ENCODE measurements at places on chromosomes 3 and 15.

DNA sequence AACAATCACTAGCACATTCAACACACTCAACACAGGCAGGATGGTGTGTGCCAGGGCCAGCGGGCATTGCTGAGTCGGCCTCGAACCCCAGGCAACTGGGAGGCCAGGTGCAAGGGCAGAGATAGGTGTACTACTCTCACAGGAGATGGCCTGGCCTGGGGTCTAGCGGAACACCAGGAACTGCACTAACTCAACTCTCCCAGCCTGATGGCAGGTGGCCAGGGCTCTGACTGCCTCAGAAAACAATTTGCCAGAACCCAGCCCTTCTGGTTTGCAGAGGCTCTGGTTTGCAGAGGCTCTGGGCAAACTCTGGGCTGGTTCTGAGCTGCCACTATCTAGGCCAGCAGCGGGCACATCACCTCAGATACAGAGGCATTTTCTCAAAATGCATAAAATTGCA lies 229.2 kb upstream of the CHRNA7 start:
- no peak for DNase-seq

DNA sequence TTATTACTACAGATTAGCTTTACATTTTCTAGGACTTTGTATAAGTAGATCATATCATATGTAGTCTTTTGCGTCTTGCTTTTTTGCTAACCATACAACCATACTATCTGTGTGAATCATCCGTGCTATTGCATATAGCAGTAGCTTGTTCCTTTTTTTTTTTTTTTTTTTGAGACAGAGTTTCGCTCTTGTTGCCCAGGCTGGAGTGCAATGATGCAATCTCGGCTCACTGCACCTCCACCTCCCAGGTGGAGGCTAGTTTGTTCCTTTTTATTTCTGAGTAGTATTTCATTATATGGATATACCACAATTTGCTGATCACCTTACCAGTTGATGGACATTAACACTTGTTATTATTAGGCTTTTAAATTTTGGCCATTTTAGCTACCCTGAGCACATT lies 54.5 kb upstream of the TBL1XR1 start:
- DNase-seq, result no peak

DNA sequence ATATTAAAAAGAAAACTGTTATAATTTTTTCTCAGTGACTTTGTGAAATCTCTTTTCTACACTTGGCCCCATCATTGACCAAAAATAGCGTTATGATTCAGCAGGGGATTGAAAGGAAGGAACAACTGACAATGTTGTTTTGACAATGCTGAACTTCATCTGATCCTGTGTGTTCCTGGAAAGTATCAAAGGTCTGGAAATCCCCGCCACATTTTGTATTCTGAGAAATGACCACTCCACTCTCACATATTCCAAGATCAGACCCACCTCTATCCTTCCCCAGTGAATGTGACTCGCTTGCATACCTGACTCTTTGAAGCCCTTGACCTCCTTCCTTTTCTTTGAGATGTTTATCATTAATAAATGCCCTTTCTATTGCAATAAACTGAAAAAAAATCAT lies 9.7 kb upstream of the RIOX2 start:
- no peak for DNase-seq

- no peak for DNase-seq
Measured at GRCh38 chr3:16692486-16693344, 87.5 kb upstream of the DAZL start.

- DNase-seq, result no peak
Measured at GRCh38 chr3:83321457-83321856, 1560.0 kb upstream of the GBE1 start.

- DNase-seq, result no peak
Measured at GRCh38 chr3:23036728-23037127, 166.4 kb upstream of the UBE2E2 start.

- DNase-seq, result no peak
Measured at GRCh38 chr15:99628374-99629001, 62.7 kb downstream of the MEF2A start.

DNA sequence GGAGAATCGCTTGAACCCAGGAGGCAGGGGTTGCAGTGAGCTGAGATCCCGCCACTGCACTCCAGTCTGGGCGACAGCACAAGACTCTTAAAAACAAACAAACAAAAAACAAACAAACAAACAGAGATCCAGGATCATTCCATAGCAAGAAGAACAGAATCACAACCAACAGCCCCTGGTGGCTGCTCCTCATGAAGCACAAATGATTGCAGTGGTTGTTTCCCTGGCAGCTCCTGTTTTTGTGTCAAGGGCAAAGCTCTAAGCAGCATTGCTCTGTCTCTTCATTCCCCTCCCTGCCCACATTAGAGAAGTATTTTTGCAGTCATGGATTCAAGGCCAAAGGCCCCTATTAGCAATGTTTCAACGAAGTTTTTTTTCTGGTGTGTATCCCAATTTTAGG lies 25.8 kb upstream of the BLM start:
- DNase-seq, result no peak

GRCh38 chr15:45715528-45715927 lies 80.7 kb downstream of the SQOR start:
- DNase-seq, result no peak

GRCh38 chr3:152589644-152590043 lies 245.3 kb upstream of the P2RY1 start:
- DNase-seq, result no peak

DNA sequence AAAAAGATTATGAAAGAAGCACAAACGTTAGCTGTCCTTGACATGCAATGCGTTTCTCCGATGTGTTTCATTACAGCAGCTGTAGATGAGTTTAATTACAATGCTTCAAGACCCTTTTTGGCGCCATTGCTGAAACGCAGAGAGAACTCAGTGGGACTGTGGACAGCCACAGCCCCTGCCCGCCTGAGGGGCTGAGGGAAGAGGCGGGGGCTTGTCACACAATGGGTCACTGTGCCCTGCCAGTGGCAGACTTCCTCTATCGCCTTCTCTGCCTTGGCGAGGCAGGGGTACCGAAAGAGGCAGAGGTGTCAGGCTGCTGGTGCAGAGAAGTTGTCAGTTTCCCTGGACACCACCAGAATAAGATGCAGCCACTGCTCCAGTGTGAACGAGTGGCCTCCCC lies 252.0 kb downstream of the NR2F2 start:
- no peak for DNase-seq

DNA sequence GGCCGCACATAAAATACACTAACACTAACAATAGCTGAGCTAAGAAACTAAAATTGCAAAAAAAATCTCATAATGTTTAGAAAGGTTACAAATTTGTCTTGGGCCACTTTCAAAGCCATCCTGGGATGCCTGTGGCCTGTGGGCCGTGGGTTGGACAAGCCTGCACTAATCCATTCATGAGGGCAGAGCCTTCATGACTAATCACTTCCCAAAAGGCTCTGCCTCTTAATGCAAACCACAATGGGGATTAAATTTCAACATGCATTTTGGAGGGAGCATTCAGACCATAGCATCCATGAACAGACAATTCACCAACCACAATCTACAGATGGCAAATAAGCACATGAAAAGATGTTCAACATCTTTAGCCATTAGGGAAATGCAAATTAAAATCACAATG lies 128.2 kb downstream of the SUCLG2 start:
- no peak for DNase-seq

GRCh38 chr3:67460841-67461510 lies 193.4 kb downstream of the SUCLG2 start:
- no peak for DNase-seq

- DNase-seq, result no peak
Measured at GRCh38 chr15:94397337-94397736, 166.0 kb downstream of the MCTP2 start.

GRCh38 chr15:94917068-94917467 lies 685.7 kb downstream of the MCTP2 start:
- no peak for DNase-seq

- DNase-seq, result no peak
Measured at GRCh38 chr3:157280786-157281185, 120.8 kb upstream of the CCNL1 start.

GRCh38 chr3:4416427-4416945 lies 50.6 kb downstream of the SUMF1 start:
- no peak for DNase-seq

- no peak for DNase-seq
Measured at GRCh38 chr3:51620543-51620942, 50.5 kb upstream of the TEX264 start.

DNA sequence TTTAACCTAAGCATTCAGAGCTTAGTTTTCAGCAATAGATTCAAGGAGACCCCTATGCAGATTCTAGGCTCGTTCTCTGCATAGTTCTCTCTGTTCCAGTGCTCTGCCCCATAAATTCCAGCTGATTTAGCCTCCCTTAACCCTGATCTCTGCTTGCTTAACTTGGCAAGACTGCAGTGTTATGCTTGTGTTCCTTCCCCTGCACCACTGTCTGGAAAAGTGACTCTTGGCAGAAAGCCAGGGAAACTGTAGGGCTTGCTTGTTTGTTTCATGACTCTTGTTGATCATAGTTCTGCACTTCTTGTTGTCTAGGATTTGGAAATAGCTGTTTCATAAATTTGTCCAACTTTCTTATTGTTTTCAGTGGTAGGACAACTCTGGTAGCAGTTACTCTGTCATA lies 40.1 kb downstream of the ANAPC13 start:
- DNase-seq, result no peak

DNA sequence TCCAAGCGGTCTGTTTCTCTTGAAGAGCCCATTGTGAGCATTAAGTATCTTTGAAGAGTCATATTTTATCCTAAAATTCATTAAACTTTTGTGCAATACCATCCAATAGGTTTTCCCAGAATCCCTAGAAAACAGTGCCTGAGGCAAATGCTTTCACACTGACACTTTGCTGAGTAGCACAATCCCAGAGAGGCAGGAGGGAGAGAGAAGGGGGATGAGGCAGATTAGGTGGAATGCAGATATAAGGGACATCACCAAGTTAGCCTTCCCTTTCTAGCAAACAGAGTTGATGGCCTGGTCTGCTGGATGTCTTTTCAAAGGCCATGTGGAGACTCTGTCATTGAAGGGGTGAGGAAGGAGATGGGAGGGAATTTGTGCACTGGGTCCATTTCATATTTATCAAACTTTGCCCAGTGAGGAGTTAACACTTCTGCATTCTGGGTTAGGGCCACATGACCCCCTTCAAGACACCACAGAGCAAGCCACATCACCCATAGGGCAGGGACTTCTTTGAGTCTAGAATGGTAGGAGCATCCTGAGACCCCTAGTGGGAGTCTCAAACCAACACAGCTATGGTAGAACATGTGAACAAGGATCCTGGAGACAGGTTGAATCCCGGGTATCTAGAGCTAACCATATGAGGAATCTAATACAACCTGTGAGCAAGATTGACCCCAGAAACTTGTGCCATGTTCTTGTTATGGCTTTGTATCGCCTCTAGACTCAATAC lies 32.0 kb upstream of the SEMA6D start:
- DNase-seq, result no peak

- DNase-seq, result no peak
Measured at GRCh38 chr3:64019879-64020278, 3.4 kb downstream of the PSMD6 start.

GRCh38 chr15:57548835-57549234 lies 42.9 kb upstream of the MYZAP start:
- no peak for DNase-seq

DNA sequence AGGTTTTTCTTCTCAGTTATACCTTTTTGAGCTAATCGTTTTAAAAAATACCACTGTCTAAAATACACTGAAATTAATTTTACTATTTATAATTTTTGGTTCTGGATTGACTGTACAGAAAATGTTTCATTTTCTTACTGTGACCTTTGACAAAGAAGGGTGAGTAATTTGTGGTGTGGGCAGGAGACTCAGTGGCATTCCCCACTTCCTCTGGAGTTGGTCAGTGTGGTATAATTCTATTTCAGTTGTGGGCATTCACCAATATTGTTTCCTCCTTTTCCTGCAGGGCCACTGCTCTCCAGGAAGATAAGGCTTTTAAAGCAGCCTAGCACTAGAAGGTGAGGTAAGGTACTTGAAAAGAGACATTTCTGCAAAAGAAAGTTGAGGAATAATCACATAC lies 6.5 kb downstream of the DAG1 start:
- no peak for DNase-seq

GRCh38 chr3:122466701-122467240 lies 48.0 kb downstream of the KPNA1 start:
- DNase-seq, result no peak

DNA sequence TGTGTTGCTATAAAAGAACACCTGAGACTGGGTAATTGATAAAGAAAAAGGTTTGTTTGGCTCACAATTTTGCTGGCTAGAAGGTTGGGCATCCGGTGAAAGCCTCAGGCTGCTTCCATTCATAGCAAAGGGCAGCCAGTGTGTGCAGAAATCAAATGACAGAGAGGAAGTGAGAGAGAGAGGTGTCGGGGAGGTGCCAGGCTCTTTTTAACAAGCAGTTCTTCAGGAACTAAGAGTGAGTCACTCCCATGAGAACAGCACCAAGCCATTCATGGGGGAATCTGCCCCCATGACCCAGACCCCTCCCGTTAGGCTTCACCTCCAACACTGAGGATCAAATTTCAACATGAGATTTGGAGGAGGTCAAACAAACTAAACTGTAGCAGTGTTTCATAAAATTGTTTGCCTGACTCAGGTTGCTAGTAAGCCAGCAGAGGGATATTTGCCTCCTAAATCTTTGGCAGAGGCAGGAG lies 4.5 kb upstream of the PARP15 start:
- DNase-seq, result no peak

GRCh38 chr3:182327196-182327681 lies 466.1 kb upstream of the ATP11B start:
- DNase-seq, result no peak

DNA sequence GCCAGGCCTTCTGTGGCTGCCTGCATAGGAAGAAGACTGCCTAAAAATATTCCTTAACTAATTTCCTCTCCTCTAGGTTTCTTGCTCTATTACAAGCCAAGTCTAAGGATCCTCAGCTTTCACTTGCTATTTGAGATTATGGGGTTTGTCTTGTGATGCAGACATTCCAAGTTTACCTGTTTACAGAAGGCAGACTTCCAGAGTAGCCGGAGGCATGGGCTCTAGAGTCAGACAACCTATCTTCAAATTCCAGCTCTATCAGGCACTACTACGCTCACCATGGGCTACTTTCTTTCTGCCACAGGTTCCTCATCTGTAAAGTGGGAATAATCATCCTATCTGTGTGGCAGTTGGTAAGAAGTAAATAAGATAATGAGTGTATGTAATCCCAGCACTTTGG lies 95.6 kb upstream of the BCL6 start:
- no peak for DNase-seq

DNA sequence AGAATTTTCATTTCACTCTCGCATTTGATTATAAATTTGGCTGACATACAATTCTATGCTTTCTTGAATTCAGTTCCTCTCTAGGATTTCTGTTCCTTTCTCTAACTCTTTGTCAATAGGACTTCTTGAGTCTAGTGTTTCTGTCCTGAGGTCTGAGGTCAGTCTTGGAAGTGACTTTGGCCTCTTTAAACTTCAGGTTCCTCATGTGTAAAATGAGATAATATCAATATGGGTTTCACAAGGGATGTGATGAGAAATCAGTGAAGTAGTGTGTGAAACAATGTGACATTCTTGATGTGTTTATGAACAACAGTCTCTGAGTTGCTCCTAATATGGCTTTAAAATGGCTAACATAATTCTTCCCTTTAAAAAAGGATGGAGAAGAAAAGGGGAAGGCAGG lies 92.2 kb downstream of the SV2B start:
- DNase-seq, result no peak

- peak; percentile 31 for DNase-seq
Measured at GRCh38 chr3:183815951-183816475, 9.4 kb downstream of the MAP6D1 start.

Measured in activated T-cell treated with anti-CD3 and anti-CD28 coated beads, Interleukin-2, amount 50 U/mL, for 24 hours (primary cell).